ENCODE measurements at places on chromosomes 13 and 19.
A peak's percentile ranks its signal among the peaks of the same experiment; 100 is the strongest.

DNA sequence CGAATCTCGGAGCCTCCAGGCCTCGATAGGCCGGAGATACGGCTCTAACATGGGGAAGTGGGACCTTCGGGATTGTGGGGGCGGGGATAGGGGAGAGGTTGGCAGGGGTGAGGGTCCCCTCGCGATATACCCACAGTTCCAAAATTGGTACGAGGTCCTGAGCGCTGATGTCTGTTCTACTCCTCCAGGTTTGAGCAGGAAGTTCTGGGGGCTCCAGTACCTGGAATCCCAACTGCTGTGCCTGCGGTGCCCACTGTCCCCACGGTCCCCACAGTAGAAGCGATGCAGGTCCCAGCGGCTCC lies 447 bp downstream of the RBM42 start:
- DNase-seq = no peak

DNA sequence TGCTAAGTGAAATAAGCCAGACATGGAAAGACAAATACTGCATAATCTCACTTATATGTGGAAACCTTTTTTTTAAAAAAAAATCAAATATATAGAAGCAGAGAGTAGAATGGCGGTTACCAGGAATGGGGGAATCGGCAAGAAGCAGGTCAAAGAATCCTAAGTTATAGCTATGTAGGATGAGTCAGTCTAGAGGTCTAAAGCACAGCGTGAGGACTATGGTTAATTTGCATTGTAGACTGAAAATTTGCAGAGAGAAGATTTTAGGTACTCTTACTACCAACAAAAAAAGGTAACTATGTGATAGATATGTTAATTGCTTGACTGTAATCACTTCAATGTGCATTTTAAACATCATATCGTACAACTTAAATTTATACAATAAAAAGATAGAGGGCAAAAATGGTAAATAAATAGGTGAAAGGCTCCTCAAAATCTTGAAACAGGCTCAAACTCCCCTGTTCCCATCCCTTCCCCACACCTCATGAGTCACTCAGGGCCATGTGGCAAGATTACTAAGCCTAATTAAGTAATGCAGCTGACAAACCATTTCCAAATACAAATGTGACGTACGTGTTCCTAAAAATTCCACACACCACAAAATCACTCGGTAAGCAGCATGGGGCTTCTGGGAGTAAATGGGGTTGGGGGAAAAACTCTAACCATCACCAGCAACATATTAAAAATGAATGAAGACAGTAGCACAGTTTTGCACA lies 159.0 kb downstream of the USP12 start:
- DNase-seq = no peak

DNA sequence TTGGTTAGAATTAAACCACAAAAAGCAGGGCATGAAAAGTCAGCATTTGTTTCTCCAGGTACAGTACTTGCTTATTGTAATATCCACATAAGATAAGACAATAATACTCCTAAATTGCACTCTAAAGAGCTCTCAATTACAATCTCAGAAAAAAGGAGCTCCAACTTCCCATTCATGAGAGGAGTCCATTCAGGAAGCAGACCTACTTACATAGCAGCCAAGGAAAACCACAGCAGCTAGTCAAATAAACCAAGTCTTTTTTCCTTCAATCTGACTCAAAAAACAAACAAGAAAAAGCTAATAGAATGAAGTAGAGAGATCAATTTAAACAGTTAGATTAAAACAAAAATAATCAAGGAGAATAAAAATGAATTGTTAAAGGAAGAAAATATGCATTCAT lies 885.2 kb upstream of the SLITRK6 start:
- no peak for DNase-seq

- DNase-seq = no peak
These were observed 20.8 kb downstream of the NLRP4 start for GRCh38 chr19:55857149-55857548.

- no peak for DNase-seq
These were observed 136.2 kb downstream of the IER2 start for GRCh38 chr19:13286195-13286985.

DNA sequence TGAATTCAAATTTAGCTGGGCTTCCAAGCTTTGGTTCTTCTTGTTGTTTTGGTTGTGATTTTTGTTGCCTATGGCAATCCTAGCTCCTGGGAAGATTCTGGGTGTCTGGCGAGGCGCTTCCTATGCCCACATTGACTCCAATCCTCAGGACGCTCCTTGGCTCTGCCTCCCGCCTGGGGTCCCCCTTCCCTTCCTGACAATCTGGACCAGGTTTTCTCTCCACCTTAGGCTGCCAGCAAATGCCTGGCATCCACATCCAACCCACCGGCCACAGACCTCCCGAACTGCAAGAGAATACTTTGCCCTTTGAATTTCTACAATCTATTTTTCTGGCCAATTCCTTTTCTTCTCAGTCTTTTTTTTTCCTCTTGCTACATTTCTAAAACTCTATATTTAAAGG lies 186.9 kb upstream of the UBL3 start:
- no peak for DNase-seq

DNA sequence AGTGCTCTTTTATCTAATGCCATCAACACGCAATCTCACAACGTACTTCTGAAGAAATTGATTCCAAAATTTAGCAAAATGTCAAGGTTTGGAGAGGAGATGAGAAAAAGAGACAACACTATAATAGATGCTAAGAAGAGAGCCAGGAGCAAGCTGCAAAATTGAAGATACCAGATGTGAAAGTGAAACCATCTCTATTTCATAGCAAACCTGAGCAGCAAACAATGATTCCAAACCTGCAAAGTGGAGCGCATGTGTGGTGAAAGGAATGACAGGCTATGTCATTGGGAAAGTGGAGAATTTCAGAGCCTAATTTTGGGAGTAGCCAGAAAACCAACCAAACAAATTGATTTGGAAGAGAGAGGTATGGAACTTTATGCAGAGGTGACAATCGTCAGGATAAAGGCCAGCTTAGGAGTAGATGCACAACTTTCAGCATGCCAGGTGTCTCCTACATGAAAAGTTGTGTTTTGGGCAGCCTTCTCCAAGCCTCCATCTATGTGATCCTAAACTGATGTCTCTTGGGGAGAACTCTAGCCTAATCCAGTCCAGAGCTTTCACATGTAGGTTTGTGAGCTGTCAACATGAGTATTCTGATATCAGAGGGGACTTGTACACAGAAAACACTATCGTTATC lies 158.4 kb upstream of the FNDC3A start:
- no peak for DNase-seq

DNA sequence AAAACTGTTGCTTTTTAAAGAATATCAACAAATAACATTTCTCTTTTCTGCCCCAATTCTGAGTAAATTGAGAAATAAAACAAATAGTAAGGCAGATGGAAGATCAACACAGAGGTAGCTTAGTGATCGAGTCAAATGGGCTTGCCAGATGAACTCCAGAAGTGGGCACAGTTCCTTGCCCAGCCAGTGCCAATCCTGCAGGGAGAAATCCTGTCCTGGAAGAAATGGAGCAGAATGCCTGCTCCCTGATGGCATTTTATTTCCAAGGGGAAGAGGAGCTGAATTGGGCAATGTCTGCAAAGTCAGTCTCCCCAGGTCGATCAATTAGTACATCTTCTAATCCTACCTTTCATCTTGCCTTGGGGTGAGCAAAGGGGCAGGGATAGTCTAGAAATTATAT lies 225.3 kb downstream of the NHLRC3 start:
- DNase-seq = no peak

- DNase-seq = no peak
These were observed 17.9 kb downstream of the ALG5 start for GRCh38 chr13:36981156-36981743.

DNA sequence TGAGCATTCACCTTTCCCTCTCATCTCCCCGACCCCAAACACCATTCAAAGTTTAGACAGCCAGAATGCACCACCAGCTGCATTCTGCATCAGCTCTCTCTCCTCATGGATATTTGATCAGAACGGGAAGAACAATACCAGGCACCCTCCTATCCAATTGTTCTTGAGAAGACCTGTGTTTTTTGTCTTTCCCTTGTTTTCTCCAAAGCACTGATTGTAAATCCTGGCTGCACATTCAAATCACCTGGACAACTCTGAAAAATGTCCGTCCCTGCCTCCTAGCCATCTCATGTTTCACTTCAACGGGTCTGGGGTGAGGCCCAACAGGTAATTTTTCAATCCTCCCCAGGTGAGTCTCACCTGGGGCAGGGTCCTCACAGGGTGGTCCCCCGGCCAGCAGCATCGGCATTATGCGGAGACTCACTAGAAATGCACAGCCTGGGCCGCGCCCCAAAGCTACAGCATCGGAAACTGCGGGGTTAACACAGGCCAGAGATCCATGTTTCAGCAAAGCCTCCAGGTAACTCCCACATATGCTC lies 5.5 kb downstream of the IRS2 start:
- DNase-seq = no peak

- DNase-seq = no peak
These were observed 328.6 kb downstream of the MYO16 start for GRCh38 chr13:108958013-108958376.

GRCh38 chr13:67090856-67091255 lies 139.3 kb downstream of the PCDH9 start:
- no peak for DNase-seq

- DNase-seq = no peak
These were observed 6.6 kb upstream of the DHDH start for GRCh38 chr19:48926909-48927308.

DNA sequence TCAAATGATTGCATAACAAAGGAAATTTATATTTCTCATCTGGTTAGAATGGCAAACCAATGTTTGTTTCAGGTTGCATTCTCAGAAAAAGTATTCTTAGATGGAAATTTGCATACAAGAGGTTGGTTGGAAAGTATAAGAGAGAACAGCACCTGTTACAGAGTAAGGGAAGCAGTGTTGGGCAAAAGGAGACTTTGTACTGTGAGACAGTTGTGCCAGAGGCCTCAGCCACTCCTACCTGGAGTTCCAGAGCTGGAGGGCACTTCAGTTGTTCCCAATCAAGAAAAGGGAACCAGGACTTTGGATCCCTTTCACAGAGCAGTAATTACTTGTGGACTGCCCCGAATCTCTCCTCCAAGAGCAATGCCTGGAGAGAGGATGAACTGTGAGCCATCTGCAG lies 81.8 kb downstream of the SPRY2 start:
- DNase-seq = no peak

- DNase-seq = no peak
These were observed 65.0 kb upstream of the C13orf46 start for GRCh38 chr13:114038900-114039299.

DNA sequence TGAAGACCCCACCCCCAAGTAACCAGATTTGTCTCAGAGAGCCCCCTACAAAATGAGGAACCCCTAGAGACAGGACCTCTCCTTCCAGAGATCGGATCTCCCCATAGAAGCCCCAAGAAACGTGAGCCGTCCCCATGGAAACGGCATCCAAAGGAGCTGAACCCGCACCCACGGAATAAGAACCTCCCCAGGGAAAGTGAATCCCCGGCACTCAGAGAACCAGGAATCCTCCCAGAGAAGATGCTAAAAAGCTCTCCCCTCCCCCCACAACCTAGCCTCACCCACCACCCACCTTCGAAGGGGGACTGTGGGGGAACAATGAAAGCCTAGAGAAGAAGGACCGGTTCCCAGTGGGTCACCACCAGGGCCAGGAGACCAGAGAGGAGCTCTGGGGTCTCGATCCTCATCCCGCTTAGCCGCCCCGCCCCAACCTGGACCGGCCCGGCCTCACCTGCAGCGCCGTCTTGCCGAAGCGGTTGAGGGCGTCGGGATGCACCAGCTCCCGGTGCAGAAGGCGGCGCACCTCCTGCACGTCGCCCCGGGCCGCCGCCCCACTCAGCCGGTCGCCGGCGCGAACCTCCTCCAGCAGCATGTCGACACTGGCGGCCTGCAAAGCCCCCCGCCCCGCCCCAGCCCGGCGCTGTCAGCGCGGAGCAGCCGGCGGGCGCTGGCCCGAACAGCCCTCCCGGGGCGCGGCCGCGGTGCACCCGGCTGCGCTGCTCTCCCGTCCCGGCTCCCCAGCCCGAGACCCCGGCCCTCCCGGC lies 535 bp downstream of the CDKN2D start:
- DNase-seq = no peak

- DNase-seq = no peak
These were observed 136.0 kb downstream of the KDM4B start for GRCh38 chr19:5104871-5105351.

GRCh38 chr13:96223231-96223630 lies 133.3 kb downstream of the HS6ST3 start:
- no peak for DNase-seq

DNA sequence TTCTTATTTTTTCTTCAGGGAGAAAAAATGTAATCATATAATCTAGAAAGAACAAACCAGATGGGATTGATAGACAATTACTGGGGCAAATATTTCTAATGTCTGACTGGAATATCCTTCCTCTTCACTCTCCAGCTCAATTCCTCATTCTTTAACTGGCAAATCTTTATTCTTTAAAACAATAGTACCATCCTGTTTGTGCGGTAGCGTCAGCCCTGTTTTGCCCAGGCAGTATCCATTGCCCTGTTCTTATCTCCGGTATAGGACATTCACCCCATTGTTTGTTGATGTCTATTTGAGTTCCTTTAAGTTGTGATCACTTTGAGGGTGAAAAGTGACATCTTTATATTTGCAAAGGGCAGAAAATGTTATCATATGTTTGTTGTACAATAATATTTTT lies 185.4 kb downstream of the POSTN start:
- DNase-seq = no peak

DNA sequence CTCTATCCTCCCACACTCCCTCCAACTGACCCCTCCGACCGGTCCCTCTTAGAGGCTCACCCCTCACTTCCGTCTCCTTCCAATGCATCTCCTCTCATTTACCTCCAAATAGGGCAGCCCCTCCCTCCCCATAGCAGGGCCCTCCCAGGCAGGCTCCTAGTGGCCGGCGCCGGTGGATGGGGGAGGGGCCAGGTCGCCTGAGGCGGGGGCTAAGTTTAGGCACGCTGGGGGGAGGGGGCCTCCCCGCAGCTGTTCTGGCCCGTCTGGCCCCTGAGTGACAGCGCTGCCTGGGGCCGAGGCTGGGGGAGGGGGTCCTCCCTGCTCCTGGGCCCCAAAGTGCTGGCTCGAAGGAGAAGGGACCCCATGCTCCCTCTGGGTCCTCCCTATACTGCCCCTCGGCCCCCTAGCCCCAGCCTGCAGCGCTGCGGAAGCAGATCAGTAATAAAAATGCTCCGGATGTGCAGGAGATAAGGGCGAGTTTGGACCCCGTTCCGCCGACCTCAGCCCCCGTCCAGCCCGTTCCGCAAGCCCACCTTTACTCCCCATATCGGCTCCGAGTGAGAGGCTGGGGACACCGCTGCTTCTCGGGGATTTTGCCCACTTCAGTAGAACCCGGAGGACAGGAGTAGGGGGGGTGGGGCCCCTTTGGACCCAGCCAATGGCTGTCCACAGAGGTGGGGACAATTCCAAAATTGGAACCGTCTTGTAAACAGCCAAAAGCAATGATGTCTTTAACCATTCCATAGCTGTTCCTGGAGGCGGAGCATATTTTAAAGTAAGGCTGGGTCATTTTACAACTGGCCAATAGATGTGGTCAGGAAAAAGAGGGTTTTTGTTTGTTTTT lies 4.0 kb downstream of the RTN2 start:
- DNase-seq = peak; percentile 77

DNA sequence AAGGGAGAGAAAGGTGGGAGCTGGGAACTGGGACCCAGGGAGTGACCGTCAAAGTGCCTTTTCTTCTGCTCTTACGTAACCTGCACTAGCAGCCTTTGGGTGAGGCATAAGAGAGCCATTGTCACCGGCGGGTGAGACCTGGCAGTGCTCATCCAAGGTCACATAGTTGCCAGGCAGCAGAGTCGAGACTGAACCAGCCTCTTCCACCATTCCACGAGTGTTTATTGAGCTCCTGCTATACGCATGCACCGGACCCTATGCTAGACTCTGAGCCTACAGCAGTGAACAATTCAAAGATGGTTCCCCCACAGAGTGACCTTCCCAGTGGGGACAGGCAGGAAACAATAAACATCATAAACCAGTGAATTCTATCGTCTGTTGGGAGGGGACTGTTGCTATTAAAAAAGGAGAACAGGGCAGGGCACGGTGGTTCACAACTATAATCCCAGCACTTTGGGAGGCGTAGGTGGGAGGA lies 18.6 kb upstream of the STRN4 start:
- no peak for DNase-seq
